ENCODE measurements at places on chromosomes 4 and X.

DNA sequence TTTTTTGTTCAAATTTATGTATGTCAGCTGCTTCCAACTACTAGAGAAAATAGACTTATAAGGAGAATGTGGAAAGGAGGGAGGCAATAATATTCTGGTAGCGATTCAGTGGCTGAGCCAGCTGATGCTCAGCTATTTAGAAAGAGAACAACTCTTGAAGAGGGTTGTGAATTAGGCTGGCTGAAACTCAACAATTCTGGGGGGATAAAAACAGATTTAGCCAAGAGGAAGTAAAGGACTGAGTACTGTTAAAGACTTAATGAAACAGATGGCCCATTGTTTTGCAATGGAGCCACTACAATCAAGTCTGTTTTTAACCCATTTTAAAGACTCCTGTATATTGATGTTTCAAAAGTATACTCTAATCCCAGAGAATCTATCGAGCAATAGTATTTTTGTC lies 1058.9 kb downstream of the C4orf33 start:
- no peak for DNase-seq

DNA sequence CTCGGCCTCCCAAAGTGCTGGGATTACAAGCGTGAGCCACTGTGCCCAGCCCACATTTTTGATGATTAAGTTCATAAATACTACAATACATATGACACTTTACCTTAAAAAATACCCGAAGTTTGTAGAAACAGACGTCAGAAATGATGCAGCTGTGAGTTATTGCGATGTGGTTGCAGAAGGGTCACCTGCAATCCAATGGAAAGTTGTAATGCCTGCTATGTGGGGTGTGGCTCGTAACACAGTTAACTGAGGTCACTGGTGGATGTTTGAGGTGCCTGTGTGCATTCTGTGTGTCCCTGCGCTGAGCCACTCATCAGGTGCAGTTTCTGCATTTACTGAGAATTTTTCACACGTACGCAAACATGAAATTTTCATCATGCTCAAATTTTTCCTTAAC lies 64.1 kb downstream of the ANXA5 start:
- DNase-seq: no peak

DNA sequence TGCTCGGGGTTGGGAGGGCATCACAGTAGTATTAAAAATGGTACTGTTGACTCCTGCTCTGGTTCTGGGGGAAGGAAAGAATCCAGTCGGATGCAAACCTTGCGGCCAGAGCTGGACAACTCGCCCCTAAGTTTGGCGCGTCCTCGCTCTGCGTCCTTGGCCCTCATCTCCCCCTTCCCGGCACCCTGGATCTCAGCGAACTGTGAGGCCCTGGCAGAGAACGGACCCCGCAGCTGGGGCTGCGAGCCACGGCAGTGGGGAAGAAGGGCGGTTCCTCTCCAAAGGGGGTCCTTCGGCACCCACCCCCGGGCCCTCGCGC lies 14.0 kb downstream of the ARHGEF6 start:
- no peak for DNase-seq

- no peak for DNase-seq
Observed at GRCh38 chr4:48017108-48017571, 568 bp downstream of the NIPAL1 start.

- DNase-seq: no peak
Observed at GRCh38 chr4:2982012-2982411, 18.6 kb downstream of the GRK4 start.

DNA sequence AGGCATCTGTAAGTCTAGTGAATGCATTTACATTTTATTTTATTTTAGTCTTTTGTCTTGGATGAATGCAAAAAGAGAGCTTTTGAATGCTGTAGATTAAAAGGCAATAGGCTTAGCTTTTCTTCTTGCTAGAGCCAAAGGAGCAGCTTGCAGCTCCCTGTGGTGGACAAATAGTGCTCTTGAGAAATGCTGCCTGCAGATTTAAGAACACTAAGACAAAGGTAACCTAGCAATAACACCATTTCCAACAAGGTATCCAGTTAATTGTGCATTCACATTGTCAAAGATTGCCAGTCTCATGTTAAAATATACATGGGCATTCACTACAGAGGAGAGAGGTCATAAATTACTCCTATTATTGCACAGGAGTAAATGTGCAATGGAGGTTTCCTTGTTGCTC lies 859.2 kb upstream of the PRKX start:
- DNase-seq: no peak

GRCh38 chrX:109344101-109344500 lies 137.8 kb downstream of the GUCY2F start:
- DNase-seq: no peak

GRCh38 chrX:132022198-132022966 lies 720 bp upstream of the STK26 start:
- DNase-seq: no peak

- DNase-seq: no peak
Observed at GRCh38 chr4:124486423-124486822, 226.1 kb downstream of the ANKRD50 start.

GRCh38 chrX:77786365-77786680 lies 307 bp upstream of the ATRX start:
- no peak for DNase-seq

- DNase-seq: no peak
Observed at GRCh38 chrX:2643880-2644279, 47.2 kb upstream of the CD99 start.

- no peak for DNase-seq
Observed at GRCh38 chr4:90444904-90445303, 317.7 kb downstream of the CCSER1 start.

DNA sequence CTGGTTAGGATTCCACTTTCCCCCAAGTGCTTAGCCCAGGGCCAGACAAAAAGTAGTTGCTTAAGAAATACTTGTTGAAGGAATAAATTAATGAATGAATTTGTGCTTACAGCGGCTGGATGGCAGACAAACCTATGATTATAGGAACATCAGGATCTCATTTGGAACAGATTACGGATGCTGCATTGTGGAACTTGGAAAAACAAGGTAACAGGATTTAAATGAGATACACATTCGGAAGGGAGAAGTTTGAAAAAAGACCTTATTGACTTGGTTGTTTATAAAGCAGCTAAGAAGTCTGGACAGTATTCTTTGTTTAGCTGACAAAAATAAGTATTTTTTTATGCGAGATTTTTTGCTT lies 572 bp downstream of the EXOSC9 start:
- DNase-seq: no peak

DNA sequence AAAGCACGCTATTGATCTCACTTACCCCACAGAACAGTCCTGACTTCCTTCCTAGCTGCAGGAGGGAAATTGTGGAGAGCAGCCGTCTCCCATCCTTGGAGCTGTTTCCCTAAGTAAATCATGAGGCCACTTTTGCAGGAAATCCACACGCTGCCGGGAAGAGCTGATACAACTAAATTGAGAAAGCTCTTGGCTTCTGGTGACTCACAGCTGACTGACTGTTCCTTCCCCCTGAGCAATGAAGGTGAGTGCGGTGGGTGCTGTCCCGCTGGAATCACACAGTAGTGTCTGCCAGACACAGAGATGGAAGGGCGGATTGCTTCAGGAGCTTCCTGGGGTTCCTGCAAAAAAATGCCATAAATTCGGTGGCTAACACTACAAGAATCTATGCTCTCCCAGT lies 268.9 kb downstream of the ASMT start:
- no peak for DNase-seq

GRCh38 chrX:40326186-40326965 lies 228.6 kb upstream of the BCOR start:
- no peak for DNase-seq

- no peak for DNase-seq
Observed at GRCh38 chrX:110167952-110168451, 149.9 kb downstream of the AMMECR1 start.
